Stimulated activated CD8-positive, alpha-beta memory T cell treated with anti-CD3 and anti-CD28 coated beads, Interleukin-7, amount 100 ng/mL, for 48 hours (primary cell): ENCODE measurements at places on chromosomes 7 and 10.

GRCh38 chr7:27640884-27641574 lies 21.7 kb downstream of the HIBADH start:
- no peak for DNase-seq

GRCh38 chr10:52864201-52865106 lies 91.9 kb upstream of the MBL2 start:
- DNase-seq: no peak

DNA sequence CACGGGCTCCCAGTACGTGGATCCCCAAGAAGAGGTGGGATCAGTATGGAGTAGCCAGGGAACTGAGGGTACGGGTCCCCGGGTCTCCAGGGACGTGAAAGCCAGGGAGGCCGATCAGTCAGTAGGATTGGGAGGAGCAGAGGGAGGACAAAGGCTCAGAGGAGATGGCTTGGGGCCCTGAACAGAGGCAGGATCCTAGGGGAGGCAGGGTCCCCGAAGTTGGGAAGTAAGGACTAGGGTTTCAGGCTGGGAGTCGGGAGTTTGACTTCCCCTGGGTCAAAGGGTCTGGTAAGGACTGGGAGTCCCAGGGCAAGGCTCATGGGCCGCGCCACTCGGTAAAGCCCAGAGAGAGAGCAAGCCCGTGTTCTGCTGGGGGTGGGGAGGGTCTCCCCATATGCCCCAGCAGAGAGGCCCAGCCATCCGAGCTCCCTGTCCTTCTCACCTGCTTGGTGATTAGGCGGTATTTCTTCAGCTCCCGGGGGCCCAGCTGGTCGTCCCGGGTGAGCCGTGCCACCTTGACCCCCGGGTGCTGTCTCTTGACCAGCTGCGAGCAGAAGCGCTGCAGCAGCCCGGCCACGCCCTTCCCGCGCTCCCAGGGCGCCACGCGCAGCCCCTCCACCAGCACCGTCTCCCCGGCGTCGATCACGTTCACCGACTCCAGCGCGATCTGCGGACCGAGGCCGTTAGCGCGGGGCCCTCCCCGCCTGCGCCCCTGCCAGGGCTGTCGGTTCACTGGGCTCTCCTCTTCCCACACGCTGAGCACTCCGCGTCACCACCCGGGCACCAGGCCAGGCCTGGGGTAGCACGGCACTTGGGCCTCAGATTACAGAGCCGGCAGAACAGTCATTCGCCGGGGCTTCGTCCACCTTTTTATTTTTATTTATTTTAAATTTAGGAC lies 7.0 kb downstream of the NAT16 start:
- DNase-seq: no peak

- DNase-seq: no peak
These were observed 88.3 kb downstream of the FAM107B start for GRCh38 chr10:14686356-14686755.

- DNase-seq: no peak
These were observed 46.3 kb downstream of the MTPN start for GRCh38 chr7:135930565-135931461.

DNA sequence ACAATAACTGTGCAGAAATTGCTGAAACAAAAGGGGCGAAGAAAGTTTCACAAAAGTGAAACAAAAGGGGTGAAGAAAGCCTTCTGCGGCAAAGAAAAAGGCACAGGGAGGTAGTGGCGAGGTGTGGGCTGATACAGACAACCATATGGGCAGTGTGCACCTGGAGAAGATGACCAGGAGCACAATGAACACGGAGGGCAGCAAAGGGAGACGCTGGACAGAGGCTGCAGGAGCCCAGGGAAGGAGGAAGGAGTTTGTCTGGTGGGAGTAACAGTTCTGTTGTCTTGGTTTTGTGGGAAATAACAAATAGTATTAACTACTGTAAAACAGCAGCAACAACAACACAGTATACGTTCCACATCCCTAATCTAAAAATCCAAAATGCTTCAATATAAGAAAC lies 42.4 kb downstream of the ESYT2 start:
- DNase-seq: no peak
